ENCODE measurements at places on chromosomes 4 and X.

- no peak for DNase-seq
Measured at GRCh38 chrX:150270622-150271021, 92.5 kb upstream of the MAMLD1 start.

DNA sequence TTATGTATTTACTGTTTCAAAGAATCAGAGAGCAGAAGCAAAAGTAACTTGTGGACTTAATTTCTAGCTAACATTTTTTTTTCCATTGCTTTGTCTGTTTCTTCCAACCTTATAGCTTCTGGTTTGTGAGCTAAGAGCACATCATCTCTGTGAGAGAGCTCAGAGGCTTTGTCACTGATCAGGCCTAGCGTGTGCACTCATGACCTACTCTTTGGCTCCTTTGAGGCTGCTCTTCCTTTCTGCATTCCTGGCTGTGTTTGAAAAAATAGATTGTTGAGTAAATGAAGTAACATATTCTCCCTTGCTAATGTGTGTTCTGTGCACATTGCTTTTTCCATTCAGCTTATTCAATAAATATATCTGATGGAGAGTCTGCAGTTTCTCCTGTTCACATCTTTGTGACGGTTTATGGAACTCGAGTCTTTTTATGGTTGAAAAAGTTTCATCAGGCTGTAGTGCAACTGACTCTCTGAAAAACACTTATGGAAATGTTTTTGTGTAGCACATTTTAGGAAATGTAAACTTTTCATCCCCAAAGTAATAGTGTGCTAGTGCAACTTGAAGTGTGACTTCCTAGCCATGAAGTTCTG is 133.0 kb downstream of the RAPGEF2 start:
- no peak for DNase-seq

DNA sequence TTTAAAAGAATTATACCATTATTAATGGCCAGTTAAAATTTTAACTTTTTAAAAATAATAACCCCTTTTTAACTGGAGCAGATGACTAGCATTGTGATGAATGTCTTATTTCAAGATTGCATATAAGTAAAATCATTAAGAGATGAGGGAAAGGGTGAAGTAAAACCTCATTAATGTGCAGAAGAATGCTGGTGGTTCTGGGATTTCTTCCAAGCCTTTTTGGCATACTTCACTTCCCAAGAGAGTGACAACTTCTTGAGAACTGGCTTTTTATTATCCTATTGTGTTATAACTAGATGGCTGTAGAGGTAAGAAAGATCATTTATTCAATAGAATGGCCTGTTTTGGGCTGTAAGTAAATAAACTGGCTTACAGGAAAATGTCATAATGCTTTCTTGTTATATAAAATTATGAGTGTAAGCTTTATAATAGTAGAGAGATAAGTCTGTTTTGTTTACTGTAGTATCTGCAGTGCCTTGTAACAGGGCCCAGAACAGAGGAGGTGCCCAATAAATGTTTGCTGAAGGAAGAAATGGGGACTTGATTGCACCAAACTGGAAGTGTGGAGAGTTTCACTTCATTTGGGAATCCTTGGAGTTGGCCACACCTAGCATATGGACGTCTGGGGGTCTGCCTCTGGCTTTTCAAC is 242.9 kb upstream of the PITX2 start:
- DNase-seq = no peak

DNA sequence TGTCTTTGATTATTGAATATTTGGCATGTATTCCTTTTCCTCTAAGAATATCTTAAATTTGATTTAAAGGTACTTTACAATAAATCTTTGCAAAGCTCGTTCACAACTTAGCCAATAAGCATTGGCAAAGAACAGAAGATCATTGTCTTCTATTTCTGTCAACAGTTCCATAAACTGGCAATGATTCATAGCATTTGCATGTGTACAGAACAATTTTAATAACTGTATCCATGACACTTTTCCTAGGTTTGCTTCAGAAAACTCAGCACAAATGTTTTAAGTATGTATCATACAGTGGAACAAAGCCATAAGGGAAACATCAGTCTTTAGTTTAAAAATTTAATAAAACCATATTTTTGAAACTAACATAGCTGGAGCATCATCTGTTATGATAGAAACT is 462.7 kb upstream of the RPS6KA3 start:
- no peak for DNase-seq

DNA sequence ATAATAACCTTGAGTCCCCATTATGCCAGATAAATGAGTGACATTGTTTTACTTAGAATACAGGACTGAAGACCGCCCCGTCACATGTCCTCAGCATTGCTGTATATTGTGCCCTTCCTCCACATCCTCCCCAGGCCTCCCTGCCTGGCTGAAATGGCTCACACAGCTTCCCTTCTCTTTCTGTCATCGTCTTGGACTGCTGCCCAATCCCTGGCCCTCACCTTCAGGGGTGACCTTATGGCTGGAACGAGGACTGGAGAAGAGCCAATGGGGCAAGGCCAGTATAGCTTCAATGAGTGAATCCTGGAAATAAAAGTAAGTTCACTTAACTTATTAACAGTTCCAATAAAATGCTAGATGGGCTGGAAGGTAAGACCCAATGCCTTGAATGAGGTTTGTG is 2.7 kb downstream of the KCNE5 start:
- DNase-seq = no peak

DNA sequence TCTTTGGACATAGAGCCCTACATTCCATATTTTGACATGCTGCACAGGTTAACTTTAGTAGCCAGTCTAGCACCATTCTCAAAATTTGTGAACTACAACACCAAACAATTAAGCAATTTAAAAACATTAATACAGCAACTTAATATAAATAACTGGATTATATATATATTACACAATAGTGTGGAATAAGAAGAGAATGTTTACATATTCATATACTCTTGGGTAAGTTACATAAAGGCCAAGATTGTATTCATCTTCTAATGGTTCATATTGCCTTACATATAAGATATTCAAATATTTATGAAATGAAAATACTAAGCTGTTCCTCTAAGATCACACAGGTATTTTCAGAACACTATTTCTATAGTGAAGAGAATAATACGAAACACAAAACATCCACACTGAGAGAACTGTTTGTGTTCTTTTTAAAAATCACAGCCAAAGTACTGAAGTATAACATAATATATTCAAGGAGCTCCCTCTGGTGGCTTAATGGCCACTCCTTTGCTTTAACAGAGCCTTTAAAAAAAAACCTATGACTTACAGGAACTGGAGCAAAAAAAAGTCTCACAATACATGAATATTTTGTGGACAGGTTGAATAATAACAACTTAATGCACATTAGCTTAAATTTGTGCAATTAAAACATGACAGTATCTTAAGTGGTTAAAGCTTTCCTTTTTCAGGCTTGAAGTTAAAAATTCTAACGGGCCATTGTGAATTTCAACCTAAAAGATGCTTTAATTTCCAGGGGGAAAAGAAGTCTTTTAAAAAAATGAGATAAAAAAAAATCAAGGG is 46.2 kb downstream of the NEK1 start:
- no peak for DNase-seq

DNA sequence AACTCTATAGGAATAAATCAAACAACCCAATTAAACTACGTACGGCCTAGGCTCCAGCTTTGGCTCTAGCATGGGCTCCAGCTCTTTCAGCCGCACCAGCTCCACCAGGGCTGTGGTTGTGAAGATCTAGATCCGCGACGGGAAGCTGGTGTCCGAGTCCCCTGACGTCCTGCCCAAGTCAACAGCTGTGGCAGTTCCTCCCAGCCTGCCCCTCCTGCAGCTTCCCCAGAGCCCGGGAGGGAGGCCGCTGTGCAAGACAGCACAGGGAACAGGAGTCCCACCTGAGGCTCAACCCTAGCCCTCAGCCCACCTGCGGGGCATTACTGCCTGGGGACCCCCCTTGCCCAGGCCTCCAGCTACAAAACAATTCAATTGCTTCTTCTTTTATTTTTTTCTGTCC is 2680.3 kb downstream of the PCDH7 start:
- DNase-seq = no peak

- no peak for DNase-seq
Measured at GRCh38 chr4:19857380-19857779, 394.3 kb upstream of the SLIT2 start.
